ENCODE measurements at places on chromosomes 1 and 21. TPM values are rescaled to one million over a fixed set of nuclear protein-coding genes. Genes with fewer than 3 reads are reported as not detected.

The PTPN14 gene
- polyA plus RNA-seq: not detected

GRCh38 chr1:156394835-156395461 is 25.9 kb downstream of the RHBG start:
- no peak for DNase-seq

DNA sequence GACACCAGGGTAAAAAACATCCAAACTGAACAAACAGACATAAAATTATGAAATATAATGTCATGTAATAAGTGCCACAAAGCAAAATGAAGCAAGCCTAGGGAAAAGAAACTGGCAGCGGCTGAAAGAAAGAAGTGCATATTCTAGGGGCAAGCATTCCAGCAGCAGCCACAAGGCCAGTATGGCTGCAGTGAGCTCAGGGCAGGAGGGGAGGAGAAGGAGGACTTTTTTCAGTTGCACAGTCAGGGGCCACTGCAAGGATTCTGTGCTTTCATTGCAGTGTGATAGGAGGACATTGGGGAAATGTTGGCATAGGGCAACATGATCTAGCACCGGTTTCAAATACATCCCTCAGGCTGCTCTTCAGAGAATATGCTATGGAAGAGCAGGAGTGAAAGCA is 263.8 kb downstream of the NEGR1 start:
- DNase-seq: no peak

- DNase-seq: peak; percentile 69
Observed at GRCh38 chr21:44926331-44927101, 5.8 kb upstream of the ITGB2 start.

GRCh38 chr1:67785847-67786753 is 47.2 kb downstream of the GNG12 start:
- DNase-seq: no peak

Measured in CD14-positive monocyte (primary cell).